ENCODE measurements at places on chromosomes 4 and X.
A peak's percentile ranks its signal among the peaks of the same experiment; 100 is the strongest.

DNA sequence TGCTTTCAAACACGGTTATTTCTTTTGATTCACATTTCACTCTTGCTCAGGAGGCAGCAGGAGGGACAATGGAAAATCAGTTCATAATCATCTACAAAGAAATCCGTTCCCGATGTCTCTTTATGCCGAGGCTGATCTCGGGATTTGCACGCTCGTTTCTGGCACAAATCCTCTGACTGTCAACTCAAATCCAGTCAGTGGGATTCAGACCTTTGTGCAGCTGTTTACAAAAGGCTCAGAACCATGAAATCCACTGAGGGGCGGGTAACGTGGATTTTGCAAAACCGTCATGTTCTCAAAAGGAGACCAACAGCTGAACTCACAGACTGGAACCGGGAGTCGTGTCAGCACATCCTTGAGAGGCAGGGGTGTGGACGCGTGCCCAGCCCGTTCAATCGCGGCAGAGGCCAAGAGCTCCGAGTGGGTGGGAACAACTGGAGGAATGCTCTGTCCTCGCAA lies 46.4 kb downstream of the ACOX3 start:
- peak; percentile 95 for DNase-seq

DNA sequence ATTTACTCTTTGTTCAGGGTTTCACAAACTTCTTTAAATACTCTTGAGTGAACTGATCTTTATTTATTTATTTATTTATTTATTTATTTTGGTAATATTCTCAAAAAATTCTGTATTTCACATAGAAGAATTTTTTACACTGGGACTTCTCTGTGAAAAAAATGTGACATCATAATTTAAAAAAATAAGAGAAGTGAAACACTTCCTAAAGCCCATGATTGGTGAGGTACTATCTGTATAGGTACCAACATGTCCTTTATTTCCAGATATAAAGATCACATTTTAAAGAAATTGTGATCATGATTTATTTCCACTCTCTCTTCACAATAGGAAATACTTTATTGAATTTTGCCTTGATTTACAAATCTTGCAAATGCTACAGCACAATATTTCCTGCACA lies 497.1 kb downstream of the FAT4 start:
- DNase-seq, result no peak

- DNase-seq, result no peak
Measured at GRCh38 chr4:2866160-2866861, 22.7 kb downstream of the ADD1 start.

- DNase-seq, result peak; percentile 42
Measured at GRCh38 chr4:173185847-173186510, 17.4 kb downstream of the GALNT7 start.

- no peak for DNase-seq
Measured at GRCh38 chr4:109495514-109495913, 61.9 kb downstream of the SEC24B start.

- peak; percentile 19 for DNase-seq
Measured at GRCh38 chr4:80990851-80991250, 39.7 kb upstream of the BMP3 start.

- no peak for DNase-seq
Measured at GRCh38 chr4:52241916-52242315, 190.8 kb downstream of the SPATA18 start.

GRCh38 chr4:78940752-78941151 lies 1.5 kb upstream of the PAQR3 start:
- no peak for DNase-seq

GRCh38 chrX:115968436-115969252 lies 201.9 kb upstream of the AGTR2 start:
- DNase-seq, result peak; percentile 62

GRCh38 chr4:106344647-106344970 lies 24.0 kb downstream of the GIMD1 start:
- peak; percentile 10 for DNase-seq

DNA sequence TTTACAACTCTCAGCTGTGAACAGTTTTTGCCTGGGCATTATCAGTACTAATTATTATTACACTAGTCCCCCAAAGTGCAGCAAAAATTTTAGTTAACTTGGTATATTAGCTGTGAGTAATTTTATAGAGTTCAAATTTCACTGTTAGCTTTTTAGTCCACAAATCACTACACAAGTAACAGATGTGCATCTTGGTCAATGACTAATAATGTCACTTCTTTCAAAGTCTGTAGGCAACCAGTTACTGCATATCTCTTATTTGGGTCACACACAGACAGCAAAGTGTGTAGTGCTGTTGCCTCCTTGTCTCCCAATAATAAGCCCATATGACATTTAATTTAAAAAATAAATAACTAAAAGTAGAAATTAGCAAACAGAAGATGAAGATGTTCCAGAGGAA lies 159.9 kb downstream of the SCFD2 start:
- DNase-seq, result no peak

DNA sequence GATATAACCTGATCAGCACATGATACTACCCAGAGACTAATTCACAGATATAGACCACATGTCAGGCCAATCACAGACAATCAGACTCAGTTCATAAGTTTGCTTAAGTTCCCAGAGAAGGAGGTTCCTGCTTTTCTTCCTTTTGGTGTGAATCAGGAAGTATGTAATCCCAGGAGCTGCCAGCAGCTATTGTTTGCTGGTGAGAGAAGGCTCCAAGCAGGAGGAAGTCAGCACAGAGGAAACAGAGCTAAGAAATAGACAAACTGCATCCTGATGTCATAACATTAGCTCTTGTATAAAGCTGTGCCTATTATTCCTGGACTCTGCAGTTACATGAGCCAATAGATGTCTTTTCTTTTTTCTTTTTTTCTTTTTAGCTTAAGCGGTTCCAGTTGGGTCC lies 50.9 kb downstream of the UCHL1 start:
- peak; percentile 50 for DNase-seq

GRCh38 chr4:970046-970745 lies 3.2 kb downstream of the DGKQ start:
- no peak for DNase-seq

DNA sequence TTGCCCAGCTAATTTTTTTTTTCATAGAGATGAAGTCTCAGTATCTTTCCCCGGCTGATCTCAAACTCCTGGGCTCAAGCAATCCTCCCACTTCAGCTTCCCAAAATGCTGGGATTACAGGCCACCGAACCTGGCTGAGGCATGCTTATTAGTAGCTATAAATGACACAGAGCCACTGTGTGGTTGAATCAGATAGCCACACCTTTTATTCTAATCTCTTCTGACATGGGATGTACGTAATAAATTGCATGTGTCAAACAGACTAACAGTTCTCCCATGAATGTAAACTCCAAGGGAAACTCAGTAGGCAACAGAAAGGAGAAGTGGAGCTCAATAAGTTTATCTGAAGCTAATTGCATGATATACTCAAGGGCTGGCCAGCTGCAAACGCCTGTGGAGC lies 139.8 kb upstream of the VCX3A start:
- no peak for DNase-seq

- no peak for DNase-seq
Measured at GRCh38 chr4:154954117-154954516, 173.0 kb downstream of the RBM46 start.

GRCh38 chrX:3154386-3154975 lies 113.2 kb downstream of the ARSF start:
- DNase-seq, result no peak

DNA sequence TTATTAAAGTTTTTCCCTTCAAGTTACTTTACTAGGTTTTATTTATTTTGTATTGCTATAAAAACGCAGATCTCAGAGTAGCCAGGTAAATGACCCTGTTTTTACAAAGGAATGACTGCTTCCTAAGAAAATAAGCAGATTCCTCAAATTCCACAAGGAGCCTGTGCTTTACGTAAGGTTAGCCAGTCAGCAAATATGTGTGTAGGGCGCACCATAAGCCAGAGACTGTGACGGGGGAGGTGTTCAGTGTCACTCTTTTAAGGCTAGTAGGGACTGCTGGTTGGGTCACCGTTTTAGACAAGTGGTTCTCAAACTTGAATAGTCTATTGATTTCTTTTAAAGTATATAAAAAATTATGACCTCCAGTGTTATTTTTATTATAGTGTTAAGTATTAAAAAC lies 119.9 kb downstream of the ANK2 start:
- no peak for DNase-seq

GRCh38 chr4:83250687-83251446 lies 33.7 kb downstream of the COQ2 start:
- DNase-seq, result no peak

DNA sequence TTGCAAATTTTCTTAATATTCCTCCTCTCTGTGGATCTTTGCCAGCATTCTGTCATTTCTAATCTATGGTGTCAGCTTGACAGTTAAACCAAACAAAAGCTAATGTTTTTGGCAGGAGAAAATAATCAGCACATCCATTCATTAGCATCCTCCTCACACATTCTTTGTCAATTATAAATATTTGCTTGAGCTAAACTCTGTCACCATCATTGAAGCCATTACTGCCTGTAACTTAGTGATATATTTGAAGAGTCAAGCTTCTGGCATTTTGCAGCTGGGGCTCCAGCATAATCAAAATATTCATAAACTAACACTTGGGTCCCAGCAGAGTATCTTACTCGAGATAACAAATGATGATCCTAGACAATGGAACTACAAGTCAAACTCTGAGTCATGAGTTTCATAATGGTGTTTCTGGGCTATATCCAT lies 126.1 kb downstream of the EIF4E start:
- DNase-seq, result no peak

DNA sequence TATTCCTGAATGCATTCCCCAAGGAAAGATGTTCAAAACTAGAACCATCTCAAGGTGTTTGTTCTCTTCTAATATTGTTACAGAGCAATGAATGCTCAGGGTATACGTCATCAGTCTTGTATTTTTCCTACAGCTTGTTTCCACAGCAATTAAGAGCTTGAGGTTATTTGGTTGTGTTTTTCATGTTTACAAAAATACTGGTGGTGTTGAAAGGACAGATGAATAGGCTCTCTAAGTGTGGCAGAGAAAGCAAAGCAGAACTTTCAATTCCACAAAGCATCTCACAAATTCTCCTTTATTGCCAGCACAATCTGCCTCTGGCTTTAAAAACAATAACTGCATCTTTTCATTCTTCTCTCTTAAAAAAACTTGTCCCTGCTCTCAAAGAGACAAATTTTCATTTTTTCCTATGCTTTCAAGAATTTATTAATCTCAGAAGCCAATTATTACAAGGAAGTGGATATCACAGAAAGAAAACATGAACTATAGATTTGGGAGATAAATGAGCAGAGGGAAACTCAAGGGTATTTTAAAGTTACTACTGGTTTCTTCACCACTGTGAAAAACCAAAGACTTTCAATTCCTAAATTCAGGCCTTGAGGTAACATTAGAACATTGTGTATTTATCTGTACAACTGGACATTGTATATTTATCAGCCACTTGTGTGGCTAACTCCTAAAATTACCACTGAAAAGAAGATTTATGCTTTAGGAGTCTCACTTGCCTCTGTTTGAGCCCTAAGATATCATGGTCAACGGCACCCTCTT lies 49.2 kb downstream of the DDX53 start:
- DNase-seq, result no peak

GRCh38 chr4:30726090-30726675 lies 6.0 kb downstream of the PCDH7 start:
- DNase-seq, result peak; percentile 43

DNA sequence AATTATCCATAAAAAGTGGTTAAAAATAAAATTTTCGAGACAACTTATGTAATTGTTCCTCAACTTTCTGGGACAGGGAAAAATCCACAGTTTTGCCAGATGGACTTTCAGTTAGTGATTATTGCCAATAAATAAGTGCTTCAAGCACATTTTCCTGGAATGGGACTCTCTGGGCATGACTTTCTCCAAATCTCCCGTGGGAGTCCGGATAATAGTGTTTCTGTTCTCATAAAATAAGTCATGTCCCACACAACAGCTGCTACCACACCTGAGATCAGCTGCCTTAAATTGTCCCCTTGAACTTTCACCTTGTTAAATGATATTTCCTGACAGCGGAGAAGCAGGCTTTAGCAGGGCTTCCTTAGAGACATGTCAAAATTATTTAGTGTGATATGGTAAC lies 133.4 kb upstream of the NAP1L5 start:
- peak; percentile 93 for DNase-seq

DNA sequence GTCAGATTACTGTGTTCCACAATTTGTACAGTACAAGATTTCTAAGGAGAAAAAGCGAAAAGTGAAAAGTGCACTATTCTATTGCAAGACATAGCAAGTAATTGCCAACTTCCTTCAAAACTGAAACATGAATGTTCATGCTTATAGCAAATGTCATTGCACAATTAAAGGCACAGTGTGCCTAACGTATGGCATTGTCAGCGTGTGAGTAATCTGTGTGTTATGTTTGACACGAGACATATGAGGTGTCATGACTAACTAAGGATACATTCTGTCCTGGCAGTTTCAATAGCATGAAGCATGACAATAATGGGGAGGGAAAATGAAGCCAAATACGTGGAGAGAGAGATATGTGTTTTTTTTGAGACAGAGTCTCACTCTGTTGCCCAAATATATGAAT lies 33.6 kb upstream of the TBC1D9 start:
- peak; percentile 27 for DNase-seq

GRCh38 chr4:38591617-38592337 lies 72.2 kb upstream of the KLF3 start:
- no peak for DNase-seq

DNA sequence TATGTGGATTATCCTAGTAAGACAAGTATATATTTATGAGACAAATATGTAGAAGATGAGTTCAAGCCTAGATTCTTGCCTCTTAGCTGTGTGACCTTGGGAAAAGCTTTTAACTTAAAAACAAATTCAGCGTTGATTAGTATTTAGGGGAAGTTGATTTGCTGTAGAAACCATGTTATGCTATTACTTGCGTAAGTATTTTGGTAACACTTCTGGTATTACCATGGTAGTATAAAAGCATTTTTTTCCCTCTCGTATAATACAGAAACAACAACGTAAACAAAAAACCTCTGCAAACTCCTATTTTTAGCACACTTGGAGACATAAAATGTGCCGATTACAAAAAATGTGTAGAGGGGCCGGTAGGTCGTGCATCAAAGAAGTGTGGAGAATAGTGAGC lies 33.2 kb downstream of the STAG2 start:
- peak; percentile 12 for DNase-seq

DNA sequence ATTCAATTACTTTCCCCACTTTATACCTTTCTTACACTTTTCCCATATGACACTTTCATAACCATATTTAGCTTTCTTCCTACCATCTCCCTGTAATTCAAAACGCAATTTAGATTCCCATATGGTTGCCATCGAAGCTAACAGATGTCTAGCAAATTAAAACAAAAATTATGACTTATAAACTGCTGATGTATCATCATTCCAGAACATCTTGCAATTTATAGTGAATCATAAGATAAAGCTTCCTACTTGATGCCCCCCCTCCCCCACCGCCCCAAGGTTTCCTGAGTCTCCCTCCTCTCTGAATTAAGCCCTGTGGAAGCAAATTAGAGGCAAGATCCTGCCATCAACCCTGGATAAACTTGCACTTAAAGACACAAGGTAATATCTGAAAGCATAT lies 5.4 kb downstream of the TSPAN5 start:
- DNase-seq, result no peak

GRCh38 chr4:185723631-185724260 lies 88.2 kb downstream of the SORBS2 start:
- no peak for DNase-seq

DNA sequence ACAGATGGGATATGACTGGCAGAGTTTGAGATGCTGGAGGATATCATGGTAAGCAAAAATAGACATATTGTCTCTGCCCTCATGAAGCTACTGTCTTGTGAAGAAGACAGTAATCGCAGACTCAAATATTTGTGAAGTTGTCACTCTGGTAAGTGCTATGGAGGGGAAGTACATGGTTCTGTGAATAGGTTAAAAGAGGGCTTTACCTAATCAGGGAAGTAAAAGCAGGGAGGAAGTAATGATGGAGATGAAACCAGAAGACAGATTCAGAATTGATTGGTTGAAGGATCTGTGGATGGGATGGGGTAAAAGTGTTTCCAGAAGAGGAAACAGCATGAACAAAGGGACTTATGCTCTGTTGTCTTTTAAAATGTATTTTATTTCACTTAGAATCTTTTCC lies 19.3 kb upstream of the MAGED1 start:
- no peak for DNase-seq
